ENCODE measurements at places on chromosomes 11 and 22. TPM values are rescaled to one million over a fixed set of nuclear protein-coding genes. Genes with fewer than 3 reads are reported as not detected.

- no peak overlapping the region for H3K4me3 ChIP-seq
- no peaks in the 10 kb centered on the region for H3K27me3 ChIP-seq
- peaks cover 3% of the 10 kb centered on the region for H3K4me1 ChIP-seq
- no peak overlapping the region for H3K27ac ChIP-seq
These were observed 31.7 kb downstream of the TEAD1 start for GRCh38 chr11:12705874-12706273.

GRCh38 chr22:44878483-44879300 is 126.3 kb downstream of the ARHGAP8 start:
- no peaks in the 10 kb centered on the region for H3K36me3 ChIP-seq
- no peak overlapping the region for H3K4me3 ChIP-seq
- H3K4me1 ChIP-seq, result no peaks in the 10 kb centered on the region
- peaks cover 10% of the 10 kb centered on the region for H3K27me3 ChIP-seq
- H3K27ac ChIP-seq, result no peak overlapping the region

- no peak for DNase-seq
- H3K27ac ChIP-seq, result no peak overlapping the region
- H3K27me3 ChIP-seq, result peaks cover 18% of the 10 kb centered on the region
- H3K4me1 ChIP-seq, result peaks cover 9% of the 10 kb centered on the region
- H3K36me3 ChIP-seq, result no peaks in the 10 kb centered on the region
These were observed 65.6 kb upstream of the SESN3 start for GRCh38 chr11:95296621-95297025.

DNA sequence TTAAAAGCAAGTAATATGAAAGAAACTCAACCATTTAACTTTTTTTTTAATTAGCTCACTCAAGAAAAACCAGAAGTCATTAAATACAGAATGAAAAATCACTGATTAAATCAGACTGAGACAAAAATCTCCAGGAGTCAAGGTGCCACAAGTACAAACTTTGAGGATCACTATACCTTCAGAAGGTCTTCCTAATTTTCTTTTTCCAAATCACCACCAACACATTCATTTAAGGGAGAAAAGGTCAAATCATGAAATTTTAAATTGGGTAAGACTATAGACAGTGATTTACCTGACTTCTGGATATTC is 32.3 kb downstream of the PITPNB start:
- no peak overlapping the region for H3K27ac ChIP-seq
- H3K4me1 ChIP-seq, result no peaks in the 10 kb centered on the region
- no peak for DNase-seq
- no peaks in the 10 kb centered on the region for H3K27me3 ChIP-seq

GRCh38 chr11:43360361-43361032 is 1.8 kb downstream of the TTC17 start:
- H3K4me1 ChIP-seq, result peaks cover 5% of the 10 kb centered on the region
- H3K36me3 ChIP-seq, result peaks cover 36% of the 10 kb centered on the region
- H3K27me3 ChIP-seq, result no peaks in the 10 kb centered on the region

GRCh38 chr11:46343520-46343919 is 3.7 kb upstream of the DGKZ start:
- no peak overlapping the region for H3K4me3 ChIP-seq
- DNase-seq, result no peak
- peaks cover 16% of the 10 kb centered on the region for H3K27me3 ChIP-seq
- H3K4me1 ChIP-seq, result peaks cover 19% of the 10 kb centered on the region

MCM5 gene
- total RNA-seq, result 173 TPM

- no peak overlapping the region for H3K4me3 ChIP-seq
- no peak overlapping the region for H3K27ac ChIP-seq
- no peaks in the 10 kb centered on the region for H3K36me3 ChIP-seq
- H3K4me1 ChIP-seq, result no peaks in the 10 kb centered on the region
- DNase-seq, result no peak
These were observed 48.7 kb upstream of the TNRC6B start for GRCh38 chr22:40128989-40129388.

ME3 gene
- total RNA-seq, result not detected

- DNase-seq, result no peak
These were observed 40.0 kb upstream of the SORL1 start for GRCh38 chr11:121412000-121412587.

LDLRAD3 gene
- total RNA-seq, result 5.7 TPM

CHORDC1 gene
- total RNA-seq, result 88.9 TPM

DNA sequence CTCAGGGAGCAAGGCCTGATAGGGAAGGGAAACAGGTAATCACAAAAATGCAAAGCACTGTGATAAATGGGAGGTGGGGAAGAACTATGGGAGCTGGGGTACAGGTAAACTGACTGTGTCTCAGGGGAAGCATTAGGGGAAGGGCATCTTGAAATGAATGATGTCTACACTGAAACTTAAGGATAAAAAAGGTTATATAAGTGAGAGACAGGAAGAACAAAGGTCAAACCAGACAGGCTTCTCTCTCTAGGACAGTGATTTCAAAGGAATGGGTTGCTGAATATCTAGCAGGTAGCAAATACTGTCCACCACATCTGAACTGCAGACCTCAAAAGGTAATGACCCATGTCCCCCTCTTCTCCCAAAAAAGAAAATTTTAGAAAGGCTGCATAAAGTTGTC is 333.1 kb upstream of the SYN3 start:
- H3K27me3 ChIP-seq, result no peaks in the 10 kb centered on the region
- H3K27ac ChIP-seq, result no peak overlapping the region
- DNase-seq, result no peak
- no peaks in the 10 kb centered on the region for H3K4me1 ChIP-seq

CARNS1 gene
- 0.07 TPM for total RNA-seq

DNA sequence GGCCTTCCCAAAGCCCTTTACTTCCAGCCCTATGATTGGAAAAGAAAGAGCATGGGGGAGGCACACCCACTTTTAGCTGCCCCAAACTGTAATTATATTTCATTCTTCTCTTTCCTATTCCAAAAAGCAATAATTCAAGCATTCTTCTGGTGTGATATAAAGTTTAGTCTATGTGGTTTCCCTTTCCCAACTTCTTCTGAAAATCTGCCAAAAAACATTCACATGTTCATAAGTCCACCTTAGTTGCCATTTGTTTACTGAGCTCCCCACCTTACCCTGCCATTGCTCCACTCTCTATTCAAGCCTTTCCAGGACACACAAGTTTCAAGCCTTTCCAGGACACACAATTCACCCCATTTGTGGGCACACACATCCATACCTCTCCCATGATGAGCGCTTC is 111.6 kb upstream of the BMAL1 start:
- DNase-seq, result no peak
- no peak overlapping the region for H3K27ac ChIP-seq
- no peak overlapping the region for H3K4me3 ChIP-seq
- no peaks in the 10 kb centered on the region for H3K4me1 ChIP-seq
- peaks cover 7% of the 10 kb centered on the region for H3K27me3 ChIP-seq
- H3K36me3 ChIP-seq, result no peaks in the 10 kb centered on the region

GRCh38 chr22:22207845-22208564 is 36.6 kb upstream of the VPREB1 start:
- no peak overlapping the region for H3K27ac ChIP-seq
- H3K4me3 ChIP-seq, result no peak overlapping the region
- peaks cover 50% of the 10 kb centered on the region for H3K27me3 ChIP-seq
- peaks cover 6% of the 10 kb centered on the region for H3K4me1 ChIP-seq
- H3K36me3 ChIP-seq, result no peaks in the 10 kb centered on the region

TUBA8 gene
- total RNA-seq, result 1.4 TPM

DNA sequence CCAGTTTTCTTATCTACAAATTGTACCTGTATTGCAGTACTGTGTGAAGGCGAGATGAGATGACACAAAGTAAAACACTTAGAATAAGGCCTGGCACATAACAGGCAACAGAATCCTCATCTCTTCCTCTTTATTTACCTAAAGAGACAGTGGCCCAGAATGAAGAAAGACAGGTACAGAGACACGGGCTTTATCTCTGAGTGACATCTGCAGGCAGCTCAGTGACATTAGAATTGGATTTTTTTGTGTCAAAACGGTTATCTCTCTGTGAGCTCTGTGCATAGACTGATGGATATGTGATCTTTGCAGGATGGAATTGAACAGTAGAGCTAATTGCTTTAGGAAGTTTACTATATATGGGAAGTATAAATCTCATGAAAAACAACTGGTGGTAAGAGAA is 36.2 kb upstream of the TRPC6 start:
- H3K27ac ChIP-seq, result no peak overlapping the region
- H3K4me3 ChIP-seq, result no peak overlapping the region
- DNase-seq, result no peak
- H3K27me3 ChIP-seq, result no peaks in the 10 kb centered on the region
- H3K36me3 ChIP-seq, result no peaks in the 10 kb centered on the region
- H3K4me1 ChIP-seq, result no peaks in the 10 kb centered on the region

CBL gene
- total RNA-seq, result 21.9 TPM

DNA sequence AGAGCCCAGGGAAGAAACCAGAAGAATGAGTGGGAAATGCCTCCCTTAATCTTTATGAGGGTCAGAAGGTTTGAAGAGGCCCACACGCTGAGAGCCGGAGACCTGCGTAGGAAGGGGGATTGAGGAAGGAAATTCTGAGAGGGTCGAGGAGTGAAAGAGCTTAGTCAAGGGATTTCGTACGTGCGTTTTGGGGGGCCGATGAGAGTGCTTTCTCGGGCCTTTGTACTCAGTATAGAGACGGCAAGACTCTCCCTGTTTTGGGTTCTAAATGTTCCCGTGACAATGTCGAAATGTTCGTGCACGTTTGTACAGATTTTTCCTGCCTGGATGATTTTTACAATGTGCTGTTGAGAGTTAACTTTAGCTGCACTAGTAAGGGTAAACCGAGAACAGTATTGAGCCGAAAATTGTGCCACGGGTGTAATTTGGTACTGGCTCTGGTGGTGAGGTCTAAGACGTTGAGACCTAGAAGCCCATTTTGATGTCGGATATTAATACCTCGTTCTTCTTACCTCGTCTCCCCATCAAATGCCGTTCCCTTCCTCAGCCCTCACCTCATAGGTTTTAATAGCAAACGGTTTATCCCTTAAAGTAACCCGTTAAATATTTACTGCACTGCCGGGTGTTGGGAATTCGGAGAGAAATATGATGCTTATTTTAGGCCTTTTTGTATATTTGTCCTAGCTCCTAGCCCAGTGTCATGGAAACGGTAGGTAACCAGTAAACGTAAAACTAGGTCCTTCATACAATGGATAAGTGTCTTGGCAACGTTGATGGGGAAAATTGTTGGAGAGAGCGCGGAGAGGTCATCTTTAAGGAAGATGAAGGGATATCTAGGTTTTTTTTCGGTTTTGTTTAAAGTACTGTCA is 734 bp downstream of the C11orf58 start:
- H3K36me3 ChIP-seq, result peaks cover 25% of the 10 kb centered on the region
- H3K27ac ChIP-seq, result peak overlapping the region; percentile 96
- H3K27me3 ChIP-seq, result no peaks in the 10 kb centered on the region
- peak overlapping the region; percentile 91 for H3K4me3 ChIP-seq
- DNase-seq, result no peak

GRCh38 chr11:115506954-115507675 is 2.9 kb upstream of the CADM1 start:
- H3K4me1 ChIP-seq, result peaks cover 9% of the 10 kb centered on the region
- DNase-seq, result no peak
- H3K27ac ChIP-seq, result no peak overlapping the region
- H3K27me3 ChIP-seq, result no peaks in the 10 kb centered on the region
- no peaks in the 10 kb centered on the region for H3K36me3 ChIP-seq
- no peak overlapping the region for H3K4me3 ChIP-seq

DNA sequence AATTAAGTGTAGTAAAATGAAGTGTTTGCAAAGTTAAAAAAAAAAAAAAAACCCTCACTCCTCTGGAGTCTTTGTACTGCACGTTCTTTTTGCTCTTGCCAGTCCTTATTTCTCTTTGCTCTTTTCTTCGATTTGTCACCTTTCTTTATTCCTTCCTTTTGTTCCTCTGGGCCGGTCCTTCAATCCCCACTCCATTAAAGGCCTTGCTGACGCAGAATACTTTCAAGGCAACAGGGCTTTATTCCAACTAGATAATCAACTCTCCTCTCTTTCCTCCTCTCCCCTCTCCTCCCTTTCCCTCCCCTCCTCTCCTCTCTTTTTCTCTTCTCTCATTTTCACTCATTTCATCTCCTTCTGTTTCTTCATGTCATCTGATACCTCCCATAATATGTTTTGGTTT is 138.2 kb upstream of the NTM start:
- no peaks in the 10 kb centered on the region for H3K4me1 ChIP-seq
- no peaks in the 10 kb centered on the region for H3K36me3 ChIP-seq
- no peak overlapping the region for H3K27ac ChIP-seq
- H3K4me3 ChIP-seq, result no peak overlapping the region
- H3K27me3 ChIP-seq, result no peaks in the 10 kb centered on the region

- peaks cover 6% of the 10 kb centered on the region for H3K27me3 ChIP-seq
- no peak for DNase-seq
- no peaks in the 10 kb centered on the region for H3K36me3 ChIP-seq
- peaks cover 6% of the 10 kb centered on the region for H3K4me1 ChIP-seq
- no peak overlapping the region for H3K4me3 ChIP-seq
These were observed 28.8 kb upstream of the ETS1 start for GRCh38 chr11:128616161-128616560.

NNMT gene
- total RNA-seq, result 11.7 TPM

- H3K36me3 ChIP-seq, result peaks cover 4% of the 10 kb centered on the region
- peaks cover 32% of the 10 kb centered on the region for H3K4me1 ChIP-seq
- no peak overlapping the region for H3K4me3 ChIP-seq
- DNase-seq, result peak; percentile 40
- H3K27ac ChIP-seq, result no peak overlapping the region
- no peaks in the 10 kb centered on the region for H3K27me3 ChIP-seq
These were observed 1.9 kb downstream of the RCOR2 start for GRCh38 chr11:63914896-63915691.

DNA sequence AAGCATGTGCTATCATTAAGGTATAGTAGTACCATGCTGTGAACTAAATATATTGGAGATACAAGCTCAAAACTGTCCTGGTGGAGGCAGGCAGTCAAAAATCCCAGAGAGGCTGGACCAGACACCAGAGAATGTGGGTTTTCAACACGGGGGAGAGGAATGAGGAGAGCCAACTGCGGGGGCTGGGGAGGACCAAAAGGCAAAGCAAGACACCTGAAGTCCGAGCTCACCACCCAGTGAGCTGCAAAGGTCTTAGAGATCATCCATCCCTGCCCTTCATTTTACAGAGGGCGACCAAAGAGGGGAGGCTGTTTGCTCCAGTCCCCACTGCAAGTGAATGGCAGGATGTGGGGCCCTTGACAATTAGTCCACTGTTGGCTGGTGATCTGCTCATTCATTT is 10.0 kb downstream of the RIBC2 start:
- no peaks in the 10 kb centered on the region for H3K4me1 ChIP-seq
- H3K36me3 ChIP-seq, result no peaks in the 10 kb centered on the region
- H3K27ac ChIP-seq, result no peak overlapping the region
- H3K27me3 ChIP-seq, result peaks cover 9% of the 10 kb centered on the region
- DNase-seq, result no peak
- no peak overlapping the region for H3K4me3 ChIP-seq
